ENCODE measurements at places on chromosomes 6 and 20.

DNA sequence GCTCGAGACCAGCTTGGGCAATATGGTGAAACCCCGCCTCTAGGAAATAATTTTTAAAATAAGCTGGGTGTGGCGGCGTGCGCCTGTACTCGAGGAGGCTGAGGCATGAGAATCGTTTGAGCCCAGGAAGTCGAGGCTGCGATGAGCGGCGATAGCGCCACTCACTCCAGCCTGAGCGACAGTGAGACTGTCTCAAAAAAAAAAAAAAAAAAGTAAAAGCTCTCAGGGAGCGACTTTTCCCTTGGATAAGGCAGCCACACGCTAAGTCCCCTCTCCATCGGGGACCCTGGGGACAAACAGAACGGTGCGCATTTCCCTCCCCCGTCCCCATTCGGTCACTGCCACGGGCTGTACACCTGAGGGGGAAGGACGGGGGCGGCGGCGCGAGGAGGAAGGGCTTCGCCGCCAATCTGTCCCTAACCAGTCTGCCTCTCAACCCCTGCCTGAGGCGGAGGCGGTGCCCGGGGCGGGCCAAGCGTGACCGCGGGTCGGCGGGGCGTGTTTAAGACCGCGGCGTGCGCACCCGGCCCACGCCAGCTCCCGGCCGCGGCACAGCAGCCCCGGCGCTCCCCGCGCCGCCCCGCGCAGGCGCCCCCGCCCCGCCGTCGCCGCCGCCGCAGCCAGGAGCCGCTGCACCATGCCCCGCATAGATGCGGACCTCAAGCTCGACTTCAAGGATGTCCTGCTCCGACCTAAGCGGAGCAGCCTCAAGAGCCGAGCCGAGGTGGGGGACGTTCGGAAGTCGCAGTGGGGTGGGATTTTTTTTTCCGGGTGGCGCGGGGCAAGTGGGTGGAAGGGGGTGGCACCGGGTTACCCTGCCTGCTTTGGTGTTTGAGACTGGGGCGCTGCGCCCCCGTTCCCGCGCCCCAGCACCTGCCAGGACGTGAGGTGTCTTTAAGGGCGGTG is at the start of gene GMPR:
Gene GMPR (plus strand): TSS at position 531 of the 906 bp plus-strand sequence. CDS start 107 bp downstream, at position 638.
- peak; percentile 53 for DNase-seq

GRCh38 chr6:96460052-96460700 is 61.4 kb upstream of the UFL1 start:
- DNase-seq: no peak

DNA sequence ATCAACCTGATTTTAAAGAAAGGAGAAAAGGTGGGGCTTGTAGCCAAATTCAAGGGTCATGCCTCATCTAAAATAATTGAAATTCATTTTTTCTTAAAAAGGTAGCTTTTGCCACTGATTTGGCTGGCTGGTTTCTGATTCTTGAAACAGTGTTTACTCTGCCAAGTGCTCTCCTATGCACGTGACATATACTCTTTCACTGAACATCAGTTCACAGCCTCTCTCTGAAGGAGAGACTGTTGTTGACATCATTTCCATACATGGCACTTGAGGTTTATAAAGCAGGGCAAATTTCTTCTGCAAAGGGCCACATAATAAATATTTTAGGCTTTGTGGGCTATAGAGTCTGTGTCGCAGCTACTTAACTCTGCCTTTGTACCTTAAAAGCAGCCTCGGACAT is 40.4 kb upstream of the DOK5 start:
- no peak for DNase-seq

GRCh38 chr6:17899491-17899890 is 87.9 kb downstream of the KIF13A start:
- DNase-seq: no peak

GRCh38 chr6:107735906-107736635 is 88.0 kb downstream of the SCML4 start:
- DNase-seq: no peak

- DNase-seq: no peak
Measured at GRCh38 chr6:108549741-108550140, 11.0 kb upstream of the FOXO3 start.

DNA sequence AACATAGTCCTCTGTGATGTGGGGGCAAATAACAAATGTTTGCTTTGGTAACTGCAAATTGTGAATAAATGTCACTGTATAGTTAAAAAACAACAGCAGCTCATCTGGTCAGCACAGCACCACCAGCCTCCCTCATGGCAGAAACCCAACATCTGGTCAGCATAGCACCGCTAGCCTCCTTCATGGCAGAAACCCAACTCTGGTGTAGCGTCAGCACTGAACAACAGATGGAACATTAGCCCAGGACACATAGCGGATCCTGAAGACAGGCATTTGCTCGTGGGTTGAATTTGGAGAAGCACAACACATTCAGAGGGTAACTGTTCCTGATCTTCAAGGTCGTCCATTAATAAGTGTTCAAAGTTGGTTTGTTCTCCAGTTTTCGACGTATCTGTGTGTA is 265.9 kb downstream of the DLL1 start:
- no peak for DNase-seq

- DNase-seq: no peak
Measured at GRCh38 chr20:47079047-47079446, 184.4 kb downstream of the EYA2 start.

DNA sequence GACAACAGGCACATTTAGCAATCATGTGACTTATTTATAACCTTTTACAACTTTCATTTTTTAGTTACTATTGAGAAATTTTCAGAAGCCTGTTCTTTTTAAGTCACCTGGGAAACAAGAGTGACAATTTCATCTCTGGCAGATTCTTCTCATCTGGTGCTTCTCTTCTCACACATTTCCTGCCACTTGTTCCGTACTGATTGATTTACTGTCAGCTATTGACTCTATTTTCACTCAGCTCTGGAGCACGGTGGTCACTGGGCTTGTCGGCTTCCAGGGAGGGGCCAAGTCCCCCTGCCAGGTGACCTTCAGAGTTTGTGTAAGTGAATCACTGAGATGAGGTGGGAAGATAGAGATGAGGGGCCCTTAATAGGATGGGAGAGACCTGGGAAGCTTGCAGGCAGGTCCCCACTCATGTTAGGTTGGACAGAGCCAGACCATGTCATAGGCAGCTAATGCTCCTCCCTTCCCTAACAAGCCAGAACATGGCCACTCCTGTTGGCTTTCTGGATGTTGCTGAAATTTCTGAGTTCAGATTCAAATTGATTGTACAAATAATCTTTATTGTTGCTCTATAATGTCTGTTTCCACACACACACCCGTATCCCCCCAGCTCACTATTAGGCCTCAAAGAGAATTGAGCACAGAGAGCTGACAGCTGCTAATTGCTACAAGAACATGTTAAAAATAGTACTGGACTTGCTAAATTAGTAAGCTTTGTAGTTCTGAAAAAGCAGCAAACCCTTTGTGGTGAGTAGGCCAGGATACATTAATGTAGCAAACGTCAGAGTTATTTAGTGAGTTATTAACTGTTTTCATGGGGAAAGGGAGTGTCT is 13.3 kb downstream of the DUSP22 start:
- no peak for DNase-seq

DNA sequence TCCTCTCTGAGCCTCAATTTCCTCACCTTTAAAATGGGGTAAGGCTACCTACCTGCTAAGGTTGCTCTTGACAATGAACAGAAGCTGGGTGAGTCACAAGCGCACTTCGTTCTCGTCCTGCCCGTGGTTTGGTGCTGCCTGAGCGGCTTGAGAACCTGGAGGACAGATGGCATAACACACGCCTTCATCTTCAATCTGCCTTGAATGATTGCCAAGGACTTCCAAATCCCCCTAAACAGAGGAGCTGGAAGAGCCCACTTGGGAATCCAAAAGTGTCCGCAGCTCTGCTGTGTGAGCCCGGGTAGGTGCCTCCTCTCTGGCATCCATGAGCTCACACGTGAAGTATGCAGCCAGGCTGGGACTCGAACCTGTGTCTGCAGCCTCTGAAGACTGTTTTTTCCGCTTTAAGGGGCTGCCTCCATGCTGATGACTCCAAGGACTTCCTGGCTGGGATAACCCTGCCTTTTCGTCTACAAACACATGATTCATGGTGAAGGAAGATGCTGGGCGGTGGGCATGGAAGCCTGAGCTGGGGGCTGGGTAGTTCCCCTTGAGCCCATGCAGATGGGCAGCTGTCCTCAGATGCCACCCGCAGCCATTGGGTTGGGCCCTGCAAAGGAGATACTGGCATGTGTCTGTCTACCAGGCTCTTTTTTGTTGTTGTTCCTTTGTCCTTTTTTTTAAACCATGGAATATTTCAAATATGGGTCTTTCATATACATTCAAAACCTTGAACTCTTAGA is 25.3 kb upstream of the CSNK2A1 start:
- no peak for DNase-seq

DNA sequence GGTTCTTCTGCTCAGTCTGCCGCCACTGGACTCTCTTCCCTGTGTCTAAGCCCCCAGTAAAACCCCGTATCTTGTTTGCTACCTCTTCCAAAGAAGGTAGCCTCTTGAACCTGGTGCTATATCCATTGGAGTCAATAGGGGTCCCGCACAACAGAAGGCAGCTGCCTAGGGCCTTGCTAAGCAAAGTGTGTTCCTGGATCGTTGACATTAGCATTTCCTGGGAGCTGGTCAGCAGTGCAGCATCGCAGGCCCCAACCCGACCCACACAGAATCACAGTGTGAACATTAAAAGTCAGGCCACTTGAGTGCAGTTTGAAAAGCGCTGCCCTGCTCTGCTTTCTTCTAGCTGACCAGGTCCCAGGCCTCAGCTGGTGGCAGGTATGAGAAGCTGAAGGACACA is 2.9 kb downstream of the ADA start:
- DNase-seq: no peak

GRCh38 chr6:20279608-20280287 is 67.5 kb upstream of the MBOAT1 start:
- DNase-seq: no peak

GRCh38 chr6:109793021-109793420 is 101.9 kb downstream of the FIG4 start:
- no peak for DNase-seq

DNA sequence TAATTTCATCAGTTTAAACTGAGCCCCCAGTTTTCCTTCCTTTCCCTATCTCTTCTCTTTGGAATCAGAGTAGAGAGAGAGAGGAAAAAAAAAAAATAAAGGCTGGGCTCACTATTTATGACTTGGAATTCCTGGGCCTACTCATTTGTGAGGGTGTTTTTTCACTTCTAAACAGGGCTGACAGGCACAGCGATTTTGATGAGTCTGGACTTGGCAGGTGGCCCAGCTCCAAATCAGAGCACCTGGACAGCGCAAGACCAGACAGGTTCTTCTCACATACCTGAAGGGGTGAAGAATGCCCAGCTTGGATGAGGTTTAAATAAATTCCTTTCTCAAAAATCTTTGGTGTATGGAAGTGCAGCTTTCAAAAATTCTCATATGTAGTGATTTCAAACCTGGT is 122.2 kb downstream of the KIF13A start:
- no peak for DNase-seq

GRCh38 chr20:18224968-18225568 is 63.3 kb upstream of the ZNF133 start:
- no peak for DNase-seq

GRCh38 chr20:20747298-20747697 is 34.9 kb upstream of the RALGAPA2 start:
- no peak for DNase-seq

DNA sequence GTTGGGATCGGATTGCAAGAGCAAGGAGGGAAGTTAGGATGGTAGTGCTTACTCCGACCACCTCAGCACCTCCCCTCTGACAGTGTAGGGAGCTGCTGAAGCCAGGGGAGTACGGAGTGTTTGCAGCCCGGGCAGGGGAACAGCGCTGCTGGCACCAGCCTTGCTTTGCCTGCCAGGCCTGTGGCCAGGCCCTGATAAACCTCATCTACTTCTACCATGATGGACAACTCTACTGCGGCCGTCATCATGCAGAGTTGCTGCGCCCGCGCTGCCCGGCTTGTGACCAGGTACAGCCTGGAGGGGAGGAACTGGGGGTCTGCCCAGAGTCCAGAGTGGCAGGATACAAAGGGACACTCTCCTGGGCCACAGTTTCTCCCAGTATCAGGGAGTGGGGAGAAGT is 2.2 kb upstream of the TOMM6 start:
- no peak for DNase-seq

- DNase-seq: no peak
Measured at GRCh38 chr6:5994999-5995657, 11.6 kb downstream of the NRN1 start.

DNA sequence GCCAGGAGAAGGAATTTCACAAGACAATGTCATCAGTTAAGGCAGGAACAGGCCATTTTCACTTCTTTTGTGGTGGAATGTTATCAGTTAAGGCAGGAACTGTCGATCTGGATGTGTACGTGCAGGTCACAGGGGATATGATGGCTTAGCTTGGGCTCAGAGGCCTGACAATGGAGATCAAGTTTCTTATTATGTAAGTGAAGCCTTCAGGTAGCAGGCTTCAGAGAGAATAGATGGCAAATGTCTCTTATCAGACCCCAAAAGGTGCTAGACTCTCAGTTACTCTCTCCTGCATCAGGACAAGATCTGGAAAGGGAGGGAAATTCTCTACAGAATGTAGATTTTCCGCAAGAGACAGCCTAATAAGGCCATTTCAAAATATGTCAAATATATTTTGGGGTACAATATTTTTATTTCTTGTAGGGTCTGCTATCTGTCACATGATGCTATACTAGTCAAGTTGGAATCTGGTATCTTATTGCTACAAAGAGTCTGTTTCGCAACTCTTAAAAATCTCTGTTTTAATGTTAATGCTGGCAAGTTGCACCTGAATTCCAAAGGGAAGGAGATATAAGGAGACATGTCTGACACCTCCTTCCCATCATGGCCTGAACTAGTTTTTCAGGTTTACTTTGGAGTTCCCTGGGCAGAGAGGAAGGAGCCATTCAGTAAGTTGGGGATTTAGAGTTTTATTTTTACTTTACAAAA is 48.8 kb downstream of the TRDN start:
- DNase-seq: no peak

DNA sequence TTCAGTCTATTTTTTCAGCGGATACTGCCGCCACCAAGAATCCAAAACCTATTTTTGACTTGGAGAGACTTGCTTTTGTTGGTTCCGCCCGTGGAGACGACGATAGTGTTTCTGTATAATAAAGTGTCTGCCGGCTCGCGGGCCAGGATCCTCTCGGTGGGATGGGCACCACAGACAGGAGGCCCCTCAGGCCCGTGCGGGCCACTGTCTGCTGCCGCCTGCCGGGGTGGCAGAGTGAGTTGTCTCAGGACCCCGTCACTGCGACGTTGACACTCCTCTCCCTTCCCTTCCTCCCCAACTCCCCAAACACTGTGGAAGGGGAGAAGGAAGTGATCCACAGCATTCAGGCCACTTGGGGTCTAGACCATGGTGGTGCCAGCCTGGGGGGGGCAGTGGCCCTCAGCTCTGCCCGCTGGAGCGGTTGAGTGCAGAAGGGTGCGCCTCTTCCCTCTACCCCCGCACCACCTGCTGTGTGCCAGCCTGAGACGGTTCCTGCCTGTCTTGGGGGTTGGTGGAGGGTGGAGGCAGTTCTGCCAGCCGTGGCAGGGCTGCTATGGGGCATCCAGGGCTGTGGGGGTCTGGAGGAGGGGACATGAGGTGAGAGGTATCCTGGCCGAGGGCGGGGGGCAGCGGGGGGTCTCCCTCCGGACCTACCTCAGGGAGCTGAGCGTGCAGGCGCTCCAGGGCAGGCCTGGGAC is 17.5 kb downstream of the RBM38 start:
- no peak for DNase-seq

DNA sequence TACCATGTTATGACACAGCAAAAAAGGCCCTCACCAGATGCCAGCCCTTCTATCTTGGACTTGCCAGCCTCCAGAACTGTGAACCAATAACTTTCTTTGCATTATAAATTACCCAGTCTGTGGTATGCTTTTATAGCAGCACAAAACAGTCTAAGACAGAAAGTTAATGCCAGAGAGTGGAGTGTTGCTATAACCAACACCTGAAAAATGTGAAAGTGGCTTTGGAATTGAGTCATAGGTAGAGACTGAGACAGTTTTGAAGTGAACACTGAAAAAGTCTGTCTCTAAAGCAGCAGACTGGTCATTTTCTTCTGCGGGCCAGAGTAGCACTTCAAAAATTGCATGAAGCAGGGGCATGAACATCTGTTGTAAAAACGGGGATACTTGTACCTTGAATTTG is 28.0 kb upstream of the ASIP start:
- no peak for DNase-seq
